ENCODE measurements at places on chromosomes 3 and 15. TPM values are rescaled to one million over a fixed set of nuclear protein-coding genes. Genes with fewer than 3 reads are reported as not detected.

DNA sequence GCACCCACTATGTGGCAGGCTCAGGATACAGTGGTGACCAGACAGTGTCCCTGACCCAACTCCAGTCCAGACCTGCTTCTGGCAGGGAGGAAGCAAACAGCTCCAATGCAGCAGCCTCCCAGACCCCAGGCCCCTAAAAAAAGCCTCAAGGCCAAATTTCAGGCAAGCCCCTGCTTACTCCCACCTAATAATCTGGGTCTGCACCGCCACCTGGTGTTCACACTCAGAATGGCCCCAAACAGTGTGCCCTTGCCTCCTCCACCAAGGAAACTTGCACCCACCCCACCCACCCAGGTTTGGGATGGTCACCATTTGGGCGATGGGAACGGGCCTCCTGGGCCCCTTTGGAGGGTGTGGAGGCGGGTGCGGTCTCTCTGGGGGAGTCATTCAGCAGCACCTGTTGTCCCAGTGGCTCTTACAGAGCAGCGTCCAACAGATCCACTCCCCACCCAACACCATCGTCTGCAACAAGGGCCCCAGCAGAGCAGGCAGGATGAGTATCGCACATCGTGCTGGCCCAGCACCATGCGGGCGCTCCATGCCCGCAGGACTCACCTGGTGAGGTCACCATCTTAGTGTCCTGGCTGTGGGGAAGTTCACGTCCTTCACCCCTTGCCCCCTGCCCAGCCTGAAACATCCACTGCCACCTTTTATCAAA, 17.3 kb downstream of the C3orf18 start:
- no peak for DNase-seq

DNA sequence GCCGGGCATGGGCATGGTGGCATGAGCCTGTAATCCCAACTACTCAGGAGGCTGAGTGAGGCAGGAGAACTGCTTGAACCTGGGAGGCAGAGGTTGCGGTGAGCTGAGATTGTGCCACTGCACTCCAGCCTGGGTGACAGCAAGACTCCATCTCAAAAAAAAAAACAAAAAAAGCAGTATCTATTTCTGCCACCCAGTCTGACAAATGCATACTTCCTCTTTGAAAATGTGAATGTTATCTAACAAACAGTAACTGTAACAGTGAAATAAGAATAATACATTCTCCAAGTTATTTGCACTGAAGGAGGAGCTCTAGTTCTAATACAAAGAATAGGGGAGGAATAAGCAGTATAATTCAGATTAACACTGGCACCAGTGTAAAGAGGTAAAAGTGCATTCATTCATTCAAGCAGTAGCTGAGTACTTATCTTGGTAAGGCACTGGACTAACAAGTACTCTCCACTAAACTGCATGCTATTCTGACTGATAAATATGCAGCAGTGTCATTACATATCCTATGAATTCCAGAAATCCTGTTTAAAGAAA, 12.9 kb downstream of the VPS13C start:
- no peak for DNase-seq

DNA sequence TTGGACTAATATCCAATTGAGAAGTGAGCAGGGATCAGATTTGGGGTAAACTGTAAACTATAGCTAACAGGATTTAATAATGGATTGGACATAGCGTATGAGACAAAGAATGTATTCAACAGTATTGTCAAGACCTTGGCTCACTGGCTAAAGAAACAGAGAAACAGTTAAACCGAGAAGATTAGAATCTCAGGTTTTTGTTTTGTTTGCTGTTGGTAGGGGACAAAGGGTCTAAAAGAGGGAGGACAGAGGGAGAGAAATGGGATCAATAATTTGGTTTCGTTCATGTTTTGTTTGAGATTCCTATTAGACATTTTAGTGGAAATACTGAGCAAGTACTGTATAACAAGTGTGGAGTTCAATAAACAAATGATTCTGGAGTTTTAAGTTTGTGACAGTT, 28.6 kb downstream of the CLDN1 start:
- no peak for DNase-seq

DNA sequence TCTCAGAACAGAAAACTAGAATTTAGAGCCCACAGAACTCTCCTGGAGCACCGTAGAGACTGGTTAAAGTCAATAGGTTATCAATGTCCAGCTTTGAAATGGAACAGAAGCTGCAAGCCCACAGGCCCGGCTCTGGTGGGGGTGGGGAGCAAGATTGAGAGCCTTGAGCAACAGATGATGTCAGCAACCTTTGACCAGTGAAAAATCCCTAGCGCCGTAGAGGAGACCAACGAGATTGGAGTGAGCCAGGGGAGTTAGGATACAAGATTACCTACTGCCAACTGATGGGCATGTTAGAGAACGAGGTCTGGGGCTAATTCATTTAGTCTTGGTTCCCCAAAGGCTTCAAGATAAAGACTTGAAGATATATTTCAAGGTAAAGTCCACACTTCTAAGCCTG, 345.5 kb upstream of the LMCD1 start:
- no peak for DNase-seq

- no peak for DNase-seq
Measured at GRCh38 chr15:40944510-40945296, 8.6 kb upstream of the CHAC1 start.

GRCh38 chr3:194251891-194252560, 99.1 kb downstream of the CPN2 start:
- no peak for DNase-seq

DNA sequence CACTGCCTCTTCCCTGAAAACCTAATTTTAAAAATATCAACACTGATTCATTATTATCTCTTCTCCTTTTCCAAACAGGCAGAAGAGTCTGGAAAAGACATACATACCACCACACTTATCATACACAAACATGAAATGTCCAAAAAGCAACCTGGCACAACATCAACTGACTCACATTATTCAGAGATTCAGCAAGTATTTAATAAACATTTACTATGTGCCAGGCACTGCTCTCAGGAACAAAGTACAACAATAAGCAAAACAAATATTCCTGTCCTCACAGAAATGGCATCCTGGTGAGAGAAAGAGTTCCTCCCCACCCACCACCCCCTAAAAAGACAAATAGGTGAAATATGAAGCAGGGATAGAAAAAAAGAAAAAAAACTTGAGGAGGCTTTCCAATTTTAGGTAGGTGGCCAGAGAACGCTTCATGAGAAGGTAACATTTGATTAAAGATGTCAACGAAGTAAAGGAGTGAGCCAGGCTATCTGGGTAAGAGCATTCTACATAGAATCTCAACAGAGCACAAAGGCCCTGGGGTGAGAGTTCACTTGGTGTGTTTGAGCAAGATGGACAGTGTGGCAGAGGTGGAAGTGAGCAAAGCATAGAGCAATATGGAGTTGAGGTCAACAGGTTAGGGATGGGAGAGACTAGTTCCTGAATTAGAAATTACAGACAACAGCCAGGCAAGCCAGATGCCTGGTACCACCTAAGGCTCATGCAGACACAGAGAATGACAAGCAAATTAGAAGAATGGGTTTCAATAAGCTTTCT, 141.7 kb downstream of the OSBPL10 start:
- no peak for DNase-seq

SCN5A gene
- total RNA-seq = 3.0 TPM

DNA sequence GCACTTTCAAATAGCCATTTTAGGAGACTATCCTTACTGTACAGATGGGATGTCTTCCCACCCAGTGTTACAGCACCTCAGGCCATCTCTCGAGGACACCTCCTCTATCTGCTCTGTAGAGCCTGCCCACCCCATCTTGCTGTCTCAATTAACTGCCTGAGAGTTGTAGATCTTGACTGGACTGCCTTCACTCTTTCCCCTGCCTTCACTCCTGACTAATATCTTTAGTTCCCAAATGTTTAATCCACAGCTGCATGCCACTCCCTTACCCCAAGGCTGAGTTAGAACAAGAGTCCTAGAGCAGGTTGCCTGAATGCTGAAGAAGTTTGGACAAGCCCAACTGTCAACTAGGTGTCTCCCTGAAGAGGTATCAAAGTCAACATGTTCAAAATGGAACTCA, 1.3 kb upstream of the PP2D1 start:
- DNase-seq = no peak

DNA sequence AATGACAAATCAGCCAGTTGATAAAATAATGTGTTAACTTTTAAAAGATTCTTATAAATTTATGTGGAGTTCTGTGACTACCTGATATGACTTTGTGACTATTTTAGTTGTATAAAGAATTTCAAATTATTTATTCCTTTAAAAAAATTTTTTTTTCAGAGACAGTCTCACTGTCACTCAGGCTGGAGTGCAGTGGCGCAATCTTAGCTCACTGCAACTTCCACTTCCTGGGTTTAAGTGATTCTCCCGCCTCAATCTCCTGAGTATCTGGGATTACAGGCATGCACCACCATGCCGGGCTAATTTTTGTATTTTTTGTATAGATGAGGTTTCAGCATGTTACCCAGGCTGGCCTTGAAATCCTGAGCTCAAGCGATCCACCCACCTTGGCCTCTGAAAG, 48.5 kb downstream of the MBNL1 start:
- DNase-seq = no peak

DNA sequence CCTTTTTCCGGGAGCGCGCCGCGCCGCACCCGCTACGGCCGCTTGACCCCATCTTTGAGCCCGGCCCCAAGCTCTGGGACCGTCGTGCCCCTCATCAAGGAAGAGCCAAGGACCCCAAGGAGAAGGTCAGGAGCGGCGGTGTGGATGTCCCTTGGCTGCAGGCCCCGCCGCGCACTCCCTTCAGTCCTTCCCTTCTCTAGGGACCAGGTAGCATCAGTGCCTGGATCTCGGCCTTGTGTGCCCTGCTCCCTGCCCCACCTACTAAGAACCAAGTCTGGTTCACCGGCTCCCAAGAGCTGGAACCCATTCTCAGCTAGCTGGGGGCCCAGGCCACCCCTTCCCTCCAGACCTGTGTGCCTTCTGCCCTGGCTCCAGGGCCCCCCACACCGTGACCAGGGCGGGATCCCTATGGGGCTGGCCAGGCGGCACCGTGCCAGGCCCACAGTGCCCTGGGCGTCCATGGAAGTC, 69.3 kb upstream of the CGNL1 start:
- DNase-seq = no peak

DNA sequence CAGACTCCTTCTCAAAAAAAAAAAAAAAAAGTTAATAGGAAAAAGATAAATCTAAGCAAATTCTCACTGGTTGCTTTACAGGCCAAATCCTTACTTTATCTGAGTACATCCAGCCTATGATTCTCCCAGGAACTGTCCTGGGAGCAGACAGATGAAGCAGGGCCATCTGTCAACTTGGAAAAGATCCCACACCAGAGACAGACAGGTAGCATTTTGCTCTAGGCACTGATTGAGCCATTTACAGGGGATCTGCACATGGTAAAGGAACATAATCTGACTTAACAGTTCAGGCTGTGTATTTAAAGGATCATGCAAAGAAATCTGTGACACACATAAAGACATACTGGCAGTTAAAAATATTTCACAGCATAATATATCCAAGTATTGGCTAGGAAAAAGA, 1006.5 kb downstream of the TBL1XR1 start:
- DNase-seq = no peak

DNA sequence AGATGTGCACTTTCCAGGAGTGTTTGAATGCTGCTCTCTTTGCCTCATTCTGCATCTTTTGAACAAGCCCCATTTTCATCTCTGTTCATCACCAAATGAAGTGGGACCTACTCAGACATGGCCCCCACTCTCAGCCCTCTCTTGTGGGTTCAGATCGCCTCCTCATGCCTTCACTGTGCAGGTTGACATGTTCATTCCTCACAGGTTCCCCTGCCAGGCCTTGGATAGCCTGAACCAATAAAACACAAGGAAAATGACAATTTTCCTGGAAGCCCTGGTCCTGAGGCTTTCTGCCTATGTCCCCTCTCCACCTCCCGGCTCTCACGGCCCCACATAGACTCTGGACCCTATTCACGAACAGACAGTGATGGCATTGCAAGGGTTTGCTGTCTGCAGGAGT, 17.7 kb downstream of the KLF15 start:
- no peak for DNase-seq

- DNase-seq = no peak
Measured at GRCh38 chr15:31268911-31269784, 57.5 kb upstream of the KLF13 start.

AGBL1 gene
- total RNA-seq = not detected

GRCh38 chr3:62632510-62633294, 242.5 kb downstream of the CADPS start:
- peak; percentile 6 for DNase-seq

C3orf22 gene
- not detected for total RNA-seq

Data from H4 (cell line).